ENCODE measurements at places on chromosomes 1 and 21.

DNA sequence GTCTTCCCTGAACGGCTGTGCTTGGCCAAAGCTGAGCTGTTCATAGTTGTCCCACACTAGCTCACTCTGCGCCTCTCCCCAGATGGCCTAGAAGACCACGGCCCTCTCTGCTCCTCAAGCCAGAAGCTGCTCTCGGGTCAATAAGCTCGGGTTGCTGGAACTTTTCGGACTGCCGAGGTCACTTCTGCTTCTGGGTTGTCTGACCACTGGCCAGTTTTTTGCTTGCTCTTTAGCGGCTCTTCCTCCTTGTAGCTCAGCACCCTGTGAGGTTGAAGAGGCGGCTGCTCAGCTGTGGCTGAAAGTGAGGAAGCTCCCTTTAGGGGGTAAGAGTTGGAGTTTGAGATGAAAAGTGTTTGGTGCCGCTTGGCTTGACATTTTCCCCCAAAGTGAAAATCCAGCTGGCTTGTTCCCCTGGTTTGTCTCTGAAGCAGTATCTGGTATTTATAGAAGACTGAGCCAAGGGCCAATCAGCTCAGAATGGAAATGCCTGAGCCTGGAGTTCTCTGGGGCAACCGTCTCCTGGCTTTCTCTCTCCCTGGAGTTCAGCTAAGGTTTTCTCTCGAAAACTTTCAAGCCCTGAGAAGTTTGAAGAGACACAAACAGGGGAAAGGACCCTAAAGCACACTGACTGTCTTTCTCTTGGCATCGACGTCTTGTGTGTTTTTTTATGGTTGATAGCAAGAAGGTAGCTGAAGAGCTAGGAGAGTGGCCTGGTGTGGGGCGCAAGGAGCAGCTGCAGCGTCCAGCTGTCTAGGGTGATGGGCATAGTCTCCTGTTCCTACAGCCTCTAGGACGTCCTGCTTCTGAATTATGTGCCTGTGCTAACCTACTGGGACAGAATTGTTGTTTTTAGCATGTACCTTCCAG is 72.0 kb downstream of the SYT6 start:
- DNase-seq, result no peak

- DNase-seq, result no peak
Observed at GRCh38 chr1:83923553-83923952, 75.4 kb downstream of the TTLL7 start.

DNA sequence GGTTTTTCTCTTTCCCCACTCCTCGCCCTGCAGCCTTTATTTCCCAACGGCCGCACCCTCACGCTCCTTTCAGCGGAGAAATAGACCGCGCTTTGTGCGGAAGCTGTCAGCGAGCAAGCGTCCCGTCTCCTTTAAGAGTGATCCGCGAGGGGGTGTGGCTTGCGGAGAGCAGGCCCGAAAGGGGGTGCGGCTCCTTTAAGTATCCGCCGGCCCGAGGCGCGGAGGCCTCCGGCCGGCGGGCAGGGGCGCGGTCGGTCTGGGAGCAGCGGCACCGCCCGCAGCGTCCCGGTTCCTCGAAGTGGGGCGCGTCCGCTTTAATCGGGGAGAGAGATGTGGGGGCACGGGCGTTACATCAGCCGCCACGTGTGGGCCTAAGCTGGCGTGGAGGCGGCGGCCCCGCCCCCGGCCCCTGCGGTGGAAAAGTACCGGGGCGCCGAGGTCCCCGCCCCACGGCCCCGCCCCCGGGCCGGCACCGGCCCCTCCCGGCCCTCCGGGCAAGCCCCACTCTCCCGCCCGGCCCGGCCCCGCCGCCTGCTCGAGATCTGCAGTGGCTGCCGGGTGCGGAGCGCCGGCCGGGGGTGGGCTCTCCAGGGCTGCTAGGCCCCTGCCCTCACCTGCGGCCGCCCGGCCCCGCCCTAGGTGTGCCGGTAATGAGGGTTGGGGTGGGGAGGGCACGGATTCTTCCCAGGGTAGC is 1.2 kb downstream of the SLC6A9 start:
- no peak for DNase-seq

DNA sequence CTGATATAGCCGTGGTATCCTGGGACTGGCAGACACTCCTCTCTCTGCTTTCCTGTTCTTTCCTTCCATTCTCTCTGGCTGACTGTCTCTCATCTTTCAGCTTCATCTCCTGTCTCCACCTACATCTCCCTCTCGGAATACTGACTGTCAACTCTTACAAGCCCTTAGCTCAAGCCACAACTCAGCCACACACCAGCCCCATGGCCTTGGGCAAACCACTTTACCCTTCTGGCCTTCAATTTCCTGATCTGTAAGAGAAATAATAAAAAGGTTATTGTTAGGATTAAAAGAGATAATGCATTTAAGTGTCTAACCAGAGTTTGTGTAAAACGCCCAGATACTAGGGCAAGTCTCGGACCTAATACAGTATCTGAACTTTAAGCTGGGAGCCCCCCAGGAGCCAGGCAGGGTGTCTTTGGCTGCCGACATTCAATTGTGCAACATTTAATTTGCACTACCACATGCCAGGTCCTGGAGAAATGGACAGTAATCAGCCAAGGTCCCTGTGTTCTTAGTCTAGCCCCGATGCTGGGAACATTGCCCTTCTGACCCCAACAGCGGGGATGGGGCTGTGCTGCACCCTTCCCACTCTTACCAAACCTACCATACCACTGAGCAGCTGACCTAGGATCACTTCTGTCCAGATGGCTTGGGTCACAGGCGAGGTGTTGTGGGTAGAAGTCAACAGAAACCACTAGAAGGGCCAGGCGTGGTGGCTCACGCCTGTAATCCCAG is 5.1 kb downstream of the ECHDC2 start:
- DNase-seq, result no peak

GRCh38 chr1:170623171-170623570 is 40.8 kb upstream of the PRRX1 start:
- peak; percentile 89 for DNase-seq

DNA sequence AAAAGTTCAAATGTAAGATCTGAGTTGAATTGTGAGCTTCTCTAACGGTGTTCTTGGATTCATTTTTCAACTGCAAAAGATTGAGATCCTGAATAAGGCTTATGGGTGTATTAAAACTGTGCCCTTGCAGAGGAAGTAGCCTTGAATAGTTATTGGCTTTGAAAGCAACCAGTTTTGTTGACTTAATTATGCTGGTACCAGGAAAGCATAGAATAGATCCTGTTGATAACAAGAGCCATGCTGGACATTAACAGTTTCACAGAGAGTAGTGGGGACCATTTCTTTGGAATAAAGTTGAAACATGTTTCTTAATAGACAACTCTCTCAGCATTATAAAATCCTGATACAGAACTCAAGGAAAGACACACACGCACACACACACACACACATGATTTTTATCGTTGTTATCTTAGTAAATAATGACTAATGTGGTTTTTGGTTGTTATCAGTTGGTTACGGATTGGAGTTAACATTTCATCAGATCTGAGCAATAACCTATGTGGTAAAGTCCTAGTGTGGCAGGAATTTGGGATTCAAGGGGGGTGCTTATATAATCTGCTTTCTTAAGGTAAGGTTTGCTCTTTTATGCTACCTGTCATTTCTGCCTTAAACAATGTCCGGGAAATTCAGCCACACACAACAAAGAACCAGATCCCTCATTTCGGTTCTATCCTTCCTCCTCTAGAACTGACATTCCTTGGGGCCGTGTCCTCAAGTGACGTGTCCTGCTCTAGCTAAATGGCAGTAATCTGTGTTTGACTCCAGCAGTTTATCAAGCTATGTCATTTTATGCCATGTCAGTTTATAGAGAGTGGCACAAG is 330.9 kb downstream of the CHRM3 start:
- DNase-seq, result peak; percentile 22

- no peak for DNase-seq
Observed at GRCh38 chr21:35537604-35538003, 488.5 kb upstream of the RUNX1 start.

GRCh38 chr1:61132176-61132638 is 49.8 kb downstream of the NFIA start:
- DNase-seq, result no peak

- no peak for DNase-seq
Observed at GRCh38 chr1:1973716-1974642, 29.6 kb downstream of the CFAP74 start.

DNA sequence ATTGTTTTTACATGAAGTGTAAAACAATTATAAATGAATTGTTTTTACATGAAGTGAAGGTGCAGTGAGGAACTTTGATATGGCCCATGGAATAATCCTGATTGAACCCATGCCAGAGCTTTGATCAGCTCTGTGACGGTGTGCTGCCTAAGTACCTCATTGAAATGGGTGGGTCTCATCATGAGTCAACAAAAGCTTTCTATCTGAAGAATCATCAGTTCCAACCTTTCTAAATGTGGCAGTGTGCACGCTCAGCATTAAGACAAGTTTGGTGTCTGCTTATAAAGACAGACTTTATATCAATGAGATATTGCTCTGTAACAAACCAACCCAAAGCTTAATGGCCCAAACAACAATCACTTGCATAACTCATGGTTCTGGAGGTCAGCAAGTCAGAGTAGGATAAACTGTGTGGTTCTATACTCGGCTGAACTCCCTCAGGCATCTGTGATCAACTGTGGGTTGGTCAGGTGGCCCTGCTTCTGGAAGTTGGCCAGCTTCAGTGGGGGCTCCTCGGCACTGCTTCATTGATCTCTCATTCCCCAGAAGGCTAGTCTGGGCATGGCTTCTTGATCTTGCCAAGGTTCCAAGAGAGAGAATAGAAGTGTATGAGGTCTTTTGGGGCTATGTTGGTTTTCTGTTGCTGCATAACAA is 258.0 kb downstream of the LTN1 start:
- DNase-seq, result no peak

DNA sequence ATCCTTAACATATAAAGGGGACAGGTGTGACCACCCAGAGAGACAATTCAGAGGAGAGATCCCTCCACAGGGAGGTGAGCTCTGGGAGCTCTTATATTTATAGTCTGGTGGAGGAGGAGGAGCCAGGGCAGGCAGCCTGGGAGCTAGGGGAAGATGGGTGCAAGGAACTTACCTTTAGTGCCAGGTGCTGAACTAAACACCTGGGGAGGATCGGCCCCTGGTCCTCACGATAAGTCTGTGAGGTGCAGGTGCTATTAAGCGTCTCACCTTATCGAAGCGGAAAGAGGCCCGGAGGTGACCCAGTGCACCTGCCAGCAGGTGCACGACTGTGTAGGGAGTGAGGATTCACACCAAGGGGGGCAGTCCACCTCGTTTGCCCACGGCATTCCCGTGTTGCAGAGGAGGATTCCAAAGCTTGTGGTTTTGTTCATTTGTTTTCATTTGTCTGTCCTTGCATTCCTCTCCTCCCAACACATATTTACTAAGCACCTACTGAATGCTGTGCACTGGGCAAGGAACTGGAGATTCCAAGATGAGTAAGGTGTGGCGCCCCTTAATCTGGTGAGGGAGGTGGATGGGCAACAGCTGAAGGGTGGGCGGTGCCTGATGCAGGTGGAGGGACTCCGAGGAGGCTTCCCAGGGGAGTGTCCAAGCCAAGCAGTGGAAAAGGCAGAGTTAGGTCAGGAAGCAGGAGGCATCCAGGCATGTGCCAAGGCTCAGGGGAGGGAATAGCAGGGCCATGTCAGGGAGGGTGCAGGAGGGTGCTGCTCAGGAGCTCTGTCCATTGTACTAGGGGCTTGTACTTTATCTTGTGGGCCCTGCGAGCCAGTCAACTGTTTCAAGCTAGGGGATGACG is 11.5 kb downstream of the ARHGEF10L start:
- DNase-seq, result no peak

DNA sequence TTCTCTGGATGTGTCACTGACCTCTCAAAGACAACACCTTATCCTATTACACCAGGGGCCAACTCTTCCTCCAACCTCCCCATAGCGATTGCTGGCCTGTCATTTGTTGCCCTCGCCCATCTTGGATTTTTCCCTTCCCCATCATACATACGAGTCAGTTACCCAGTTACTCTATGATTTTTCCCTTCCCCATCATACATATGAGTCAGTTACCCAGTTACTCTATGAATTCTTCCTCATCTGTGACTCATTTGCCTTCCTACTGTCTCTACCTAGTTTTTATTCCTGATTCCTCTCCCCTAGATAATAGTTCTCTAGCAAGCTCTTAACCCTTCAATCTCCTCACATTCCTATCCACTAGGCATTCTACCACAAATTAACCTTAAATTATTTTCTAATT is 178.8 kb downstream of the NR5A2 start:
- peak; percentile 54 for DNase-seq

GRCh38 chr1:7220007-7220406 is 434.8 kb downstream of the CAMTA1 start:
- DNase-seq, result peak; percentile 48

GRCh38 chr1:102742426-102742825 is 365.9 kb downstream of the COL11A1 start:
- DNase-seq, result no peak

- DNase-seq, result no peak
Observed at GRCh38 chr1:245807954-245808719, 653.4 kb downstream of the KIF26B start.

- DNase-seq, result no peak
Observed at GRCh38 chr1:193404236-193404635, 217.8 kb upstream of the B3GALT2 start.

GRCh38 chr1:5297886-5298239 is 643.5 kb downstream of the AJAP1 start:
- no peak for DNase-seq

DNA sequence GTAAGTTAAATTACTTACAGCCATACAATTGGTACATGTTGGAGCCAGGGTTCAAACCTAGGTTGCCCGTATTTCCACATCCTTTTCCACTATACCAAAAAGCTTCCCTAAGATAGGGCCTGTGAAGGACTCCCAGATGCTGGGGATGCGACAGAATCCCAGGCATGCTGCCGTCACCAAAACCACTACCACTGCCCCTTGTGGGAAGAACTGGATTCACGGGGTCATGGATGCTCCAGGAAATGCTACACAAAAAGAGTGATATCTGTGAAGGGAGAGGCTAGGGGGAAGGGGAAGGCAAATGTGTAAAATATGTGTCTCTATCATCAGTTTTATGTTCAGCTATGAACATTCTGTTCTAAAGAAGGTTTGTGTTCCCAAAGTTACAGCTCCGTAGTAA is 133.9 kb upstream of the IVNS1ABP start:
- DNase-seq, result no peak

DNA sequence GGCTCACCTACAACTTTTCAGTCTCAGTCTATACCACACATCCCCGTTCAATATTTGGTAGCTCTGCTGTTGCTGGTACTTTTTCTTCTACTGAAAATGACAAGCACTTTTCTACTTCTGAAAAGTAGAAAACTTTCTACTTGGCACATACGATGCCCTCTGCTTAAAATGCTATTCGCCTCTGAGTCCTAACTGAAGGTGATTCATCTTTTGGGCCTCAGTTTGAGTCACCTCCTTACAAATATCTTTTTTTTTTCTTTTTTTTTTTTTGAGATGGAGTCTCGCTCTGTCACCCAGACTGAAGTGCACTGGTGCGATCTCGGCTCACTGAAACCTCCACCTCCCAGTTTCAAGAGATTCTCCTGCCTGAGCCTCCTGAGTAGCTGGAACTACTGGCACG is 136.0 kb upstream of the CYYR1 start:
- no peak for DNase-seq

- DNase-seq, result no peak
Observed at GRCh38 chr1:67675800-67676199, 9.2 kb upstream of the GADD45A start.

GRCh38 chr1:163777205-163777604 is 455.5 kb downstream of the NUF2 start:
- DNase-seq, result no peak

GRCh38 chr1:57770236-57770635 is 346.4 kb upstream of the DAB1 start:
- no peak for DNase-seq

All from non-pigmented ciliary epithelial cell (primary cell).